ENCODE measurements at places on chromosomes 11 and 22.

DNA sequence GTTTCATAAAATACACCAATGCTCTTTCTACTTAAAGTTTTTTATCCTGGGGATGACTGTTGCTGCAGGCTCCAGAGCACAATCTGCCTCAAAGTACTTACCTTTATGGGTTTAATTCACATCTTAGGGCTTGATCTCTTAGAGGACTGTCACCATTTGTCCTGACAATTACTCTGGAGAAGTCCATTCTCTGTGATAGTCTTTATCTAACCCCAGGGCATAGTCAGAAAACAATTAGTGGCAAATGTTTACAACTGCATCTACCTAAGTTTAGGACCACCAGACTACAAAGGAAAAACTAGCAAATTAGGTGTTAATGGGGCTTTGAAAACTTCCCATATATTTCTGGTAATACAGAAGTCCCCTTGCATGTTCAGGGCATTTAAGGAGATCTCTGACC lies 973.5 kb downstream of the JRKL start:
- DNase-seq: no peak

- DNase-seq: no peak
Observed at GRCh38 chr11:44515048-44515447, 50.4 kb upstream of the CD82 start.

- no peak for DNase-seq
Observed at GRCh38 chr22:23693979-23694680, 3.3 kb downstream of the RGL4 start.

GRCh38 chr22:30294066-30294465 lies 4.8 kb upstream of the CASTOR1 start:
- DNase-seq: no peak

- DNase-seq: no peak
Observed at GRCh38 chr22:46934746-46935491, 172.5 kb downstream of the TBC1D22A start.

All from Karpas-422 (cell line).